ENCODE measurements at places on chromosomes 2 and 18.
A peak's percentile ranks its signal among the peaks of the same experiment; 100 is the strongest.

- no peak for DNase-seq
Measured at GRCh38 chr2:39094717-39095363, 26.0 kb downstream of the SOS1 start.

GRCh38 chr2:176170602-176171305 is 13.6 kb downstream of the HOXD3 start:
- no peak for DNase-seq

GRCh38 chr2:73700661-73701447 is 36.3 kb downstream of the TPRKB start:
- no peak for DNase-seq

DNA sequence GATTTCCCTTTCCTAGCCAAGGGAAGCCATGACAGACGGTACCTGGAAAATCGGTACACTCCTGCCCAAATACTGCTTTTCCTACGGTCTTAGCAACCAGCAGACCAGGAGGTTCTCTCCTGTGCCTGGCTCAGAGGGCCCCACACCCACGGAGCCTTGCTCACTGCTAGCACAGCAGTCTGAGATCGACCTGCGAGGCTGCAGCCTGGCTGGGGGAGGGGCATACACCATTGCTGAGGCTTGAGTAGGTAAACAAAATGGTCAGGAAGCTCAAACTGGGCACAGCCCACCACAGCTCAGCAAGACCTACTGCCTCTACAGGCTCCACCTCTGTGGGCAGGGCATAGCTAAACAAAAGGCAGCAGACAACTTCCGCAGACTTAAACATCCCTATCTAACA is 6.8 kb upstream of the CD207 start:
- no peak for DNase-seq

GRCh38 chr2:79005216-79005615 is 20.3 kb upstream of the REG3G start:
- no peak for DNase-seq

- no peak for DNase-seq
Measured at GRCh38 chr2:219106251-219106650, 45.5 kb upstream of the IHH start.

DNA sequence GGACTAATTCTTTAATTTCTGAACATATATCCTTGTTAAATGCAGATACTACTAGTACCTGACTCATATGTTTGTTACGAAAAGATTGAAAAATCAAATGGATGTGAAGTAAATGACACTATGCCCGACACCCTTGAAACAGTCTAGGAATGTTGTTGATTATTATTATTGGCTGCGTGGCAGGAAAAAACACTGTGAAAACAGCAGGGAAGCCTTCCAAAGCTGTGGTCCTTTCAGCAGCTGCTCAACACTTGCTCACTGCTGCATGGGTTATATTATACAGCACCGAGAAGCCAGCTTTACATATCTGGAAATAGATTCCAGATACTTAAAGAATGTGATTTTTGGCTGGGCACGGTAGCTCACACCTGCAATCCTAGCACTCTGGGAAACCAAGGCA is 26.5 kb downstream of the CRYGD start:
- no peak for DNase-seq

DNA sequence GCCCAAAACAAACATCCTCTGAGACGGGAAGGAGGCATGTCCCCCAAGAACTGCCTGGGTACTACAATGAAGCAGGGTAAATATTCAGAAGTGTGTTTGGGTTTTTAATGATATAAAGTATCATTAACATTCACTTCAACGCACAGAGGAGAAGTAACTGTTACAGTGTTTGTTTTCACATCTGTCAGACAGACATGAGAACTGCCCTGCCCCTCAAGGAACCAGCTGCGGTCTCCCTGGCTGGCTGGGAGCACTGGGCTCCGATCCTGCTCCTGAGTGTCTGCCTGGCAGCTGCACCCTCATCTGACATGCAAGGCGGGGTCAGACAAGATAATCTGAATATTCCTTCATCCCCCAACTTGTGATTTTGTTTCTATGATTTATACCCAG is 75.6 kb downstream of the MBP start:
- no peak for DNase-seq

DNA sequence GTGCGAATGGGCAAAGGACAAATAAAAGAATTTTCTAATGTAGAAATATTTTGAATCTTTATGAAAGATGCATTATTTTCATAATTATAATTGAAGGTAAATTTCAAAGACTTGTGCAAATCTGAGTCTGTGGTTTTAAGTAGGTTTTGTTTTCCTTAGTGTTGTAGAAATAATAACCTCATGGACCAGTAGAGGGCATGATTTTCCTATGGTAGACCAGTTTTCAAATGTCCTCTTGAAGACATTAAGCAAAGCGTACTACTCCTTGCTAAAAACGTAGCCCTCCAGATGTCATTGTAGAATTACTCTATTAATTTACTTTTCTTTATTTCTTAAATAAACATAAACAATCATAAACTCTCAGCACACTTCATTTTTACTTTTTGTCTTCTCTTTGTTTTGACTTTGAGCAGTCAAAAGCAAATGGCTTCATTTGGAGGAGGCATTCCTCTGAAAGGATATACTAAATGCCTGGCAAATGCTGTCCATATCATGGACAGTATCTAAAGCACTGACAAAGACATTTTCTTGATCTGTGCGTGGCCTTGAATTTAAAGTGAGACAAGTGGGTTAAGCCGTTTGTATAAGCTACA is 85.8 kb upstream of the FAM237A start:
- DNase-seq, result peak; percentile 62

- no peak for DNase-seq
Measured at GRCh38 chr2:65395621-65396347, 36.6 kb downstream of the SPRED2 start.
